T-helper 9 cell (primary cell): ENCODE measurements at places on chromosomes 11 and 22.

- no peak for DNase-seq
Measured at GRCh38 chr11:96339706-96340554, 3.1 kb downstream of the MAML2 start.

- no peak for DNase-seq
Measured at GRCh38 chr11:3134218-3134621, 30.9 kb downstream of the OSBPL5 start.

- no peak for DNase-seq
Measured at GRCh38 chr11:67631411-67631810, 1.7 kb upstream of the NUDT8 start.

DNA sequence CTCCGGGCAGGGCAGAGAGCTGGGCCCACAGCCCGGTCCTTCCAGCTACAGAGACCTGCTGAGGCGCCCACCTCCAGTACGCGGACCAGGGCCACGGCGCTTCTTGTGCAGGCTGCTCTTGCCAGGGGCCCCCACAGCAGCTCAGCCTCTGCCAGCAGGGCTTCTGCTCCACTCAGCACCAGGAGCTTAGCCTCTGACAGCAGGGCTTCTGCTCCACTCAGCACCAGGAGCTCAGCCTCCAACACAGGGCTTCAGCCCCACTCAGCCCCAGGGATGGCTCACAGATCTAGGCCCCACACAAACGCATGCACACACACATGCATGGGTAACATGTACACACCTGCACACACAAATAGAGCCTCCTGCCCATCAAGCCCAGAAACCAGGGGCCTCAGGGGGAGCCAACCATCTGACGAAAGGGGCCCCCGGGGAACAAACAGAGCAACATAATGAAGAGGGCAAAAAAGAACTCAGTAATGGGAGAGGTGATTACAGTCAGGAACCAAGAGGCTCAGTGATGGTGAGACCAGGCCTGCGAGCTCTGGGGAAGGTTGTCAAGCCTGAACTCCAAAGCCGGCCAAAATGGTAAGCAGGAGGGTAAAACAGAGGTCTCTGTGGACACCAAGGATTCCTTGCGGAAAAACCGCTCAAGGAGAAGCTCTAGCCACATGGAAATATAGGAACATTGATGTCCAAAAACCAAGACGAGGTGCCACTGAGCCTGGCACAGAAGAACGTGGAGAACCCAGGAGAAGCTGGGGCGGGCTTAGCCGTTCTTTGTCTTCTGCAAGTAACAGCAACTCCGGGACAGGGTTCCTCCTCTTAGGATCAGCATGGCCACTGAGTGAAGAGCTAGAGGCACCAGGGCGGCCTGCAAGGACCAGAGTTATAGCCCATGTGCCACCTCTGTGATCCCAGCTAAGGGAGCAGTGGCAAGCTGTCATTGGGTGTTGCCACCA is 46.5 kb downstream of the GNB1L start:
- no peak for DNase-seq

DNA sequence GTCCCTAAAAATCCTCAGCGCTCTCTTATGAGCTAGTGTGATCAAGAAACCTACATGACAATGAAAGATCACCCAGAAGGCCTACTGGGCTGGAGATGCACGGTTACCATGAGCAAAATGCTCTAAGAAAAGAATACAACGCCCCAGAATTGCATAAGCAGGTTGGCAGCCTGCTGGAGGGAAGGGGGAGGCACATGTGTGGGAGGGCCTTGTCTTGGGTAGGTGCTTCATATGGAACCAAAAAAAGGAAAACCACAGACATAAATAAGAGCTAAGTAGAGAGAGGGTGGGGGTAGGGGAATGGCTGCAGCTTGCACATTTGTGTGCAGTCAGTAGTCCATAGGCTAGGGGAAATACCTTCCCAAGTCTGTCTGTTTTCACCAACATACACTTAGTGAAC is 2.8 kb downstream of the SIAE start:
- DNase-seq: no peak

GRCh38 chr22:50173983-50174355 is 3.4 kb downstream of the PANX2 start:
- no peak for DNase-seq

- no peak for DNase-seq
Measured at GRCh38 chr11:120881596-120881995, 142.3 kb upstream of the TBCEL start.

GRCh38 chr22:44338906-44339305 is 26.2 kb upstream of the SHISAL1 start:
- no peak for DNase-seq

DNA sequence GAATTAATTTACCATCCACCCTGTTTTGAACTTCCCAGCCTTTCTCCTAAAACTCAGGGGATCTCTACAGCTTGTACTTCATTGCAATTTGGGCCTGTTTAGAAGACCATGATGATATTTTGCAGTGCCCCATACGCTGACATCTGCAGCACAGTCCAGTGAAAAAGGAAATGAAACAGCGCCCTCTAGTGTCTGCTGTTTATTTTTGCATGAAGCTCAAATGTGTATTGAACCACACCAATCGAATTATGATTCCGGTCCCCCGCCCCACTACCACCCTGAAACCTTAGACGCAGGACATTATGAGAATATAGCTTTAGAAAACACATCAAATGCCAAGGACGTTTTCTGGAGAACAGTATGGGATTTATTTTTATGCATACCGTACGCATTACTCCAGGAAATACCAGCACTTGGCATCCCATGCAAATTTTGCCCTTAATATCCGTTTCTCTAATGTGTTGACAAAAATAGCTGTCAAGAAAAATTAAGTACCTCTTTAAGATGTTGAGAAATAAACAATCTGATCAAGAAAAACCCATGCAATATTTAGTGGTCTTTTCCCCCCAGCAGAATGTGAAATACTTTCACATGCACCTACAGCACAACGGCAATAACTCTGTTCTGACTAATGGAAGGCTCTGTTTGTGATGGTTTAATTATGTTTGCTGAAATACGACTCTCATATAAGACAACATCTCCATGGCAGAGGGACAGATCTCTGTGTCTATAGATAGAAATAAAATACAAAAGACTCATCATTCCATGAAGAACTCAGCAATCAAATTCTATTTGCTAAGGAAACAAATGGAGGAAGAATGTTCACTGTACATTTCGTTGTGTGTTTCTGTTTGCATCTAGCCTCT is 93.9 kb downstream of the TECTA start:
- peak; percentile 34 for DNase-seq

GRCh38 chr11:94545264-94546161 is 1.8 kb downstream of the FUT4 start:
- DNase-seq: no peak

DNA sequence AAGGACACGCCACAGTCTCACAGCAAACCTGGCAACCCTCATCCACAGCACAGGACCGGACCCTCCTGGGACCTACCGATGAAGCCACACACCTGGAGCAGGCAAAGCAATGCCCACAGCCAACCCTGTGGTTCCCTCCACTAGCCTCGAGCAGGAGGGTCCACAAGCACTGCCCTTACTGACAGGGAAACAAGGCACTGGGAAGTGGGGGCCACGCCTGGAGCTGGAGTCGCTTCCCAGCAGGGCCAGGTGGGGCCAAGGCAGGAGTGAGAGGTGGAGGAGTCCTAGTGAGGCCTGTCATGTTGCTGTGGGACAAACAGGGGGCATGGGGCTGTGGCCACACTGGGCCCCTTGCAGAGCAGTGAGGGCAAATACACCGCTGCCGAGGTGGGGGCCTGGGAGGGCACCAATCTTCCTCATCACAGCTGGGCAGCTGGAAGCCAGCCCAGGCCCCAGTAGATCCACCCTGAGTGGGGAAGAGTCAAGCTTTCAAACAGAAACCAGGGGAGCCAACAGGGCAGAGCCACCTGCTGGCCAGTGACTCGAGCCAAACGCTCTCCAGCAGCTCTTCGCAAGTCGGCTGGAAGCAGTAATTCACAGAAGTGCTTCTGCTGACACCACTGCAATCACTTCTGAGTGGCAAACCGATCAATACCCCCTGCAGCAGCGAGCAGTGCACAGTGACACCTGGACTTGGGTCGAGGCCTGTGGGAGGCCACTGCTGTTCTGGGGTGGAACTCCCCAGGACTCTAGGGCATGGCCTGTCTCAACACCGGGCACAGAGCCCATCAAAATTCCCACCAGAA is 13.7 kb downstream of the SULT4A1 start:
- no peak for DNase-seq

GRCh38 chr11:130636722-130637464 is 188.4 kb downstream of the ADAMTS15 start:
- DNase-seq: no peak

- DNase-seq: peak; percentile 40
Measured at GRCh38 chr11:66126808-66127555, 56.9 kb downstream of the PACS1 start.

GRCh38 chr11:2217211-2218030 is 45.8 kb upstream of the TH start:
- DNase-seq: no peak

DNA sequence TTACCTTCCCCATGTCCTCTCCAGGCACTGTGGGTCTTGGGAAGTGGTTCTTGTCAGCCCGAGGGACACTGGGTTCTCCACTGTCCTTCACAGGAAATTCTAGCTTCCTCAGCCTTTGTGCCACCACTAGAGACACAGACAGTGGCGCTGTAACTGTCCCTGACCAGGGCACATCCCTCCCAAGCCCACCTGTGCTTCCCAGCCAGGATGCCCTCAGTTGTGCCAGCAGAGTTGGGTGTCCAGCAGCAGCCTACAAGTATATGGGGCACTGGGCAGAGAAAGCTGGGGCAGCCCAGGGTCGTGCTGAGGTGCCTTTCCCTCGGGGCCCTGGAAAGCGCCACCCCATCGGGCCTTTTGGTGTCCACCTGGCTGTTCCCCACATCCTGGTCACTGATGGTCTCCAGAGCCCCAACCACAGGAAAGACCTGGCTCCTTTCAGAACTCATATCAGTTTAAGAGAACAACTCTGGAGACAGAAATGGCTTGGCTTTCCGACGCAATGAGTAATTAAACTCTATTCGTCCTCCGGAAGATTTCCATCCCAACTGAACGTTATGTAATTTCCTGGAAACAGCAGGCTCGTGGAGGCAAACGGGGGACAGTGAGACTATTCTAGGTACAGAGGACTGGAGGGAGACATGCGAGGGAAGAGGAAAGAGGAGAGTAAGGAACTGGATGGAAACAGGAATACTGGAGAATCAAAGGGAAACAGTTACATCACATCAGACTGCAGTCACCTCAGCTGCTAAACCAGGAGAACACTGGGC is 28.6 kb downstream of the PPP2R1B start:
- no peak for DNase-seq

GRCh38 chr11:84906995-84907394 is 720.1 kb downstream of the DLG2 start:
- no peak for DNase-seq

DNA sequence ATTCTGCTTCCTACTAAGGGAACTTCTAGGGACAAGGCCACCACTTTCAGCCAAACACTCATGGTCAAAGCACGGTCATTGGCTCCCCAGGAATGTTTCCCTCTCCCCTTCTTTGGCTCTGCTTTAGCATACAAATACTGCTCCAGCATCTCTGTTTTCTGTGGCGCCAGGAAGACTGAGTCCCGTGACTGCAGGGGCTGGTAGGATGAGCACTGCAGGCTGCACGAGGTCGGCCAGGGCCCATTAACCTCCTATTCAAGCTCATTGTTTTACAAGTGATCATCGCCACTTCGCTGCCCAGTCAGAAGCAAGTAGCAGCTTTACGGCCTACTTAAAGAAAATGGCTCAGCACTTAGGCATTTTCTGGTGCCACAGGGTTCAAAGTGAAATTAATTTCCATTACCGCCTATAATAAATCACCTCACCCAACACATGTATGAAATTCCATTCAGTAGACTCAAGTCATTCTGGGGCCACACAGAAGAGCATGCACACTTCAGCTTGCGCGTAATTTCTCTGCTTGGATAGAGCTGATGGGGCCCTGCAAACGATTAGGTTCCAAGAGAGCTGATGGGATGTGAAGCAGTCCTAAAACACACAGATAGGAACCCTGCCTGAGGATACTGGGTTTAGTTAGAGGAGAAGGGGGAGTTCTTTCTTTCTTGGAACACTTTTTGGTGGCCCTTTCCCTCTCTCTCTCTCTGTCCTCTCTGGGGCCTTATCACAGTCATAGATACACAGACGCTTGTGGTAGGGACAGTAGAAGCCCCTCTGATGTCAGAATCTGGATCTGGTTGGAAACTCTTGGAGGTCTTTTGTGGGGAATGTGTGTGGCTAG is 173.7 kb downstream of the KIF18A start:
- DNase-seq: no peak

DNA sequence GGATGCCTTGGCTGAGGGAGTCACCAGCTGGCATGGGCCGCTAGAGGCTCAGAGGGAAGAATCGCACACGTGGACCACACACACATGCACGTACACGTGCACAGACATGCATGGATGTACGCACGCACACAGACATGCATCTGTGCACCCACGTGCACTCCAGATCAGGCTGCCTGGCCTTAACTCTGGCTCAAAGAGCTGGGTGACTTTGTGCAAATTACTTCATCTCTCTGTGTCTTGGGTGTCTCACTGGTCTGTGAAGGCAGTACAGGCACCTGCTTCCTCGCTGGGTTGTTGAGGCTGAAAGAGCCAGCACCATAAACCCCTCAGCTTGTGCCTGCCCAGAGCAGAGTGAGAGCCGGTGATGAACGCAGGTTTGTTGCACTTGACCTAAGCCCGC is 28.7 kb downstream of the TMPRSS6 start:
- DNase-seq: no peak
